ENCODE measurements at places on chromosomes 1 and 21. TPM values are rescaled to one million over a fixed set of nuclear protein-coding genes. Genes with fewer than 3 reads are reported as not detected.

GRCh38 chr1:175191659-175192058 is 917 bp downstream of the KIAA0040 start:
- peak overlapping the region; percentile 93 for H3K4me3 ChIP-seq
- no peak for DNase-seq
- peaks cover 53% of the 10 kb centered on the region for H3K27me3 ChIP-seq
- no peaks in the 10 kb centered on the region for H3K36me3 ChIP-seq

- no peak overlapping the region for H3K27ac ChIP-seq
- DNase-seq: no peak
These were observed 105.5 kb downstream of the LRIG2 start for GRCh38 chr1:113178522-113178921.

DNA sequence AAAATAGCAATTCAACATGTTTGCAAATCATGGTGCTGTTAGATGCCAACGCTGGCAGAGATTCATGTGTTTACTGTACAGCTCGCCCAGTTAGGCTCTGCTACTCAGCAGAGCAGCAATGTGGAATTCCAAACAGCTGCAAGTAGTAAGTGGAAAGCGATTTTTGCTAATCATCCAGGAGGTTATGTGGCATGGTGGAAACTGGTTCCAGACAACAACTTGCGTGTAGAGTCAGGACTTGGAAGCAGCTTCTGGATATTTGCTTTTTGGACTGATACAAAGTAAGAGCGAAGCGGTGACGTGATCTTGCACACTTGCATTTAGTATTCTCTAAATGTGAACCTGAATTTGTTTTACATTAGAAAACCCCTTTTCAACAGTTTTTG is 27.1 kb upstream of the HHAT start:
- DNase-seq: no peak
- no peak overlapping the region for H3K27ac ChIP-seq
- H3K27me3 ChIP-seq: peaks cover 16% of the 10 kb centered on the region
- no peak overlapping the region for H3K4me3 ChIP-seq

The FAM177B gene
- 0.34 TPM for total RNA-seq

Data from type B pancreatic cell (in vitro differentiated cells).